ENCODE measurements at places on chromosomes 4 and X.
A peak's percentile ranks its signal among the peaks of the same experiment; 100 is the strongest.

DNA sequence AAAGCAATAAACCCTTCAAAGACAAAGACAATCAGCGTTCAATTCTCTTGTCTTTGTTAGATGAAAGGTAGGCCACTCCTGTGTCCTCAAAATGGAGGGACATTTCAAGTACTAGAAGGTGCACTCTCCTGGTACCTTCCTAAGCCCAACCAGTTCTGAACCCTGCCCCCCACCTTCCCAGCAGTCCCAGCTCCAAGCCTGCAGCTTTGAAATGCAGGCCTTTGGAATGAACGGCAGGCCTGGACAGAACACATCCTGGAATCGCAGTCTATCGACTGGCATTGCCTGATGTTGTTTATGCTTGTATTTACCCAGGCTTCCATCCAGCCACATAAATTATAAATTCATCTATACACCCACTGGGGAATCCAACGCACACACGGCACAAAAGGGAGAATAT, 47.4 kb downstream of the RASGEF1B start:
- DNase-seq, result no peak

- DNase-seq, result no peak
Measured at GRCh38 chr4:120079839-120080520, 13.3 kb upstream of the MAD2L1 start.

DNA sequence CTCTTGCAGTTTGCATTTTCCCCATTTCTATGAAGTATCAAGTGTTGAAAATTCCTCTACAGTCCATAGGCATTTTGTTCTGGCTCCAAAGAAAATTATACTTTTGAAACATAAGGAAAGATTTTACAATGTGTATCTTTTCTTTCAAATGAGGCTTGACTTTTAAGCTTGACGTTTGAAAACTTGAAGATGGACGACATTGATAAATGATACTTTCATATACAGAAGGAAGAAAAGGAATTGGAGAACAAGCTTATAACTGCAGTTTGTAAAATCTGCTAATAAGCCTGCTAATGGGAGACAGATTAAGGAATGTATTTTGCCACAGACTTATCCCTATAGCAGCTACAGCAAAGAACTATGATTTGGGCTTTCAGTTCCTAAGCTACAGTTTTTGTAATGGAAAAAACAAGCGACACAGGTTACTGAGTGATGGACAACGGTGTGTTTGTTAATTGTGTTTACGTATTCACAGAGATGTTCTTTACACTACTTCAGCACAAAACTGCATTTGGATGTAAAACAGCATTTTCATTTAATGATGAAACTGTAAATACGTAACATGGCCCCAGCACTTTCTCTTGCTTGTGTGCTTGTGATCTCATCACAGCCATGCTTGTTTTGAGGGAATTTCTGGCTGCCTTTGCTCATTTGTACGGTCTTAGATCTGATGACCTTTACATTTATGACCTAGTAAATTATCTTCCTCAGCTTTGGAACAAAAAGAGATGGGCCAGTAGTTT, 83.2 kb upstream of the FAT1 start:
- peak; percentile 20 for DNase-seq

DNA sequence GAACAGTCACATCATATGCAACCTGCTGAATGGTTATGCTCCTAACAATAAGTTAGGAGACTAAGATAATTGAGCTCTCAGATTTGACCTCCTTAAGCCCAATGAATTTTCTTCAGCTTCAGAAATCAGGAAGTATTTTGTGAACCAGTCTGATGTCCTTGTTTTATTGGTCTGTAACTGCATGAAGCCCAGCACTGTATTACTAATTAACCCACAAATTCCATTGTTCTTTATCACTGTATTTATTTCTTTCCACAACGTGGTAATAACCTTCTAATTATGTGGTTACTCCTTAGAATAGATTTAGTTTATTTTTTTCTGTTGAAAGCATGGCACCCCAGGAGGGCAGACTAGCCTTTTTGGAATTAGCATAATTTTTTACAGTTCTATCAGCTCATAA, 3.9 kb upstream of the MFAP3L start:
- DNase-seq, result no peak

DNA sequence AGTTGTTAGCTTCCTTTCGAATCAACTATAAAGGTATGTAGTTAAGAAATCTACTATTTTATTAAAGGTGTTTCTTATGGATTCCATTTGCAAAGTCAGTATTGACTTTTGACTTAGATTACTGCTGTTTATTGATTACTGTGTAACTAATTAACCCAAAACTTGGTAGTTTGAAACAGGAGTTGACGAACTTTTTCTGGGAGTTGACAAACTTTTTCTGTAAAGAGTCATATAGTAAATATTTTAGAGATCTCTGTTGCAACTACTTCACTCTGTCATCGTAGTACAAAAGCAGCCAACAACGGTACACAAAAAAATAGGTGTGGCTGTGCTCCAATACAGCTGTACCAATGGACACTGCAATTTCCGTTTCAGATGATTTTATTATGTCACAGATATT, 30.2 kb downstream of the AGA start:
- DNase-seq, result no peak

- no peak for DNase-seq
Measured at GRCh38 chr4:122119739-122120138, 32.4 kb upstream of the BLTP1 start.

- DNase-seq, result no peak
Measured at GRCh38 chr4:24287096-24287495, 297.3 kb downstream of the DHX15 start.

GRCh38 chrX:119614776-119615175, 8.6 kb upstream of the NKRF start:
- no peak for DNase-seq

DNA sequence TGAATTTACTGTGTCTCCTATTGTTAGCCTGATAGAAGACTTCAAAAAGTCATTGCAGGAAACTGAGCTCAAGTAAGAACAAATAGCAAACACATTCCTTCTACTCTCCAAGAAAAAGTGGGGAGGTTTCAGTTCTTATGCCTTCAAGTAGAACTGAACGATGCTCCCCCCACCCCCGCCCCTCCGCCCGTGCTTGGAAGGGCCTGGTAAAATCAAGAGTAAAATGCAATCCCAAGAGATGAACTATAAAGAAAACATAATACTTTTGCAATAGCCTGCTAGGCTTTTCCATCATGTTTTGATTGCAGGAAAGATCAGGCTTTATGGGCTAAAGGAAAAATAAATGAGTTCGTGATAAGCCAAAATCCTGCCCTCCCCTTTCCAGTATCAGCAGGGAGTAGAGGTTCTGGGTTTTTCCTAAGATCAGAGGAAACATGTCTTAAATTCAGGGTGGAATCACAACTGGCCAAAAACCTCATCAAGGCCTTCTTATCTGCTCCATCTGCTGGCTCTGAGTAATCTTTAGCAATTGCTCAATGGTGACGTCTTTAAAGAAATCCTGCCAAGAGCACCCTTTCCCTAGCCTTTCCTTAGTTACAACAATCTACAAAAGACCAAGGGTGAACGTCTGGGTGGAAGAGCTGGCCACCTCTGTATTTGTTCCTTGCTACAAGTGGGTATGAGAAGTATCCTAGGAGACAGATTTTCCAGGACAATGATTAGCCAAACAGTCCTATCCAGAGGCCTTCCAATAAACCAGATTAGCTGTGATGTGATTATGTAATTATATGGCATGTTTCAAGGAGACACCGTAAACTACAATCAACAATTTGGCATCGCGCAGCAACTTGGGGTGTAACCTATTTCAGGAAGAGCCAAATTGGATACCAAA, 66.3 kb upstream of the FAM9C start:
- DNase-seq, result no peak

DNA sequence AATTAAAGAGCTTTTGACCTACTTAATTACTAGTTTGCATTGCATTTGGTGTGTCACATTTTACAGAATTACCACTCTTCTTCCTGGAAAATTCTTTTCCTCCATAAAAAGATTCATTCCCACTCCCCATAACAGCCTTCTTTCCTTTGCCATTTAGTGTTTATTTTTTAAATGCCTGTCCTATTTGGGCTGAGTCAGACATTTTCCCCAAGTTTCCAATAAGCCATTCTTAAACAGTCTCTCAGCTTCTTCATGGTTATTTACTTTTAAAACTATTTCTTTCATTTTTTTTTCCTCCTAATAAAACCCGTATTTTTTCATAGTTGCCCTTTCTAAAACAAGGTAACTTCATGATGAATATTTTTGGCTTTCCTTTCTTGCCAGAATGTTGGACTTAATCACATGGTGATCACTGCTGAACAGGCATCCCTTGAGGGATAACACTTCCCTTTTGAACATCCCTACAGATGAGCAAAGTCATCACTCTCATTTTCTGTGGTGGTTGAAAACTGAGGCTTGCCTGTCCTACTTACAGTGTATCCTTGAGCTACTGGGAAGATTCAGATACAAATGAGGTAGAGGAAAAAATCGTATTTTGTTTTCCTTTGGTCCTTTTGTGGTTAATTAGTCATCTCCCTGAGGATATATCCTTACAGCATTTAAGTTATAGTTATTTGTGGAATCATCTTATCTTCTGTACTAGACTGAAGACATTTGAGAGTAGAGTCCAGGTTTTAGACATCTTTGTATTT, 520.5 kb upstream of the NR3C2 start:
- no peak for DNase-seq

DNA sequence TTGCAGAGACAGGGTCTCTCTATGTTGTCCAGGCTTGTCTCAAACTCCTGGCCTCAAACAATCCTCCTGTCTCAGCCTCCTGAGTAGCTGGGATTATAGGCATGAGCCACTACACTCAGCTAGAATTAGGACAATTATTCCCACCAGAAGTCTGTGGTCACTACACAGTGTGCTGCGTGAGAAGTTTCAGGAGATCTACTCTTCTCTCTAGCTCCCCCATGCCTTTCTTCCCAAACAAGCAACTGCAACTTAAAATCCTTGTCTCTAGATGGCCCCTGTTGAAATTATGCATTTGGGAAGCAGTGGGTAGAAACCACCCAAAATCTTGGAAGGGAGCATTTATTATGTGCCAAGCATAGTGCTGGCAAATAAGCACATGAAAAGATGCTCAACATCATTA, 21.1 kb upstream of the MAP7D3 start:
- DNase-seq, result no peak

DNA sequence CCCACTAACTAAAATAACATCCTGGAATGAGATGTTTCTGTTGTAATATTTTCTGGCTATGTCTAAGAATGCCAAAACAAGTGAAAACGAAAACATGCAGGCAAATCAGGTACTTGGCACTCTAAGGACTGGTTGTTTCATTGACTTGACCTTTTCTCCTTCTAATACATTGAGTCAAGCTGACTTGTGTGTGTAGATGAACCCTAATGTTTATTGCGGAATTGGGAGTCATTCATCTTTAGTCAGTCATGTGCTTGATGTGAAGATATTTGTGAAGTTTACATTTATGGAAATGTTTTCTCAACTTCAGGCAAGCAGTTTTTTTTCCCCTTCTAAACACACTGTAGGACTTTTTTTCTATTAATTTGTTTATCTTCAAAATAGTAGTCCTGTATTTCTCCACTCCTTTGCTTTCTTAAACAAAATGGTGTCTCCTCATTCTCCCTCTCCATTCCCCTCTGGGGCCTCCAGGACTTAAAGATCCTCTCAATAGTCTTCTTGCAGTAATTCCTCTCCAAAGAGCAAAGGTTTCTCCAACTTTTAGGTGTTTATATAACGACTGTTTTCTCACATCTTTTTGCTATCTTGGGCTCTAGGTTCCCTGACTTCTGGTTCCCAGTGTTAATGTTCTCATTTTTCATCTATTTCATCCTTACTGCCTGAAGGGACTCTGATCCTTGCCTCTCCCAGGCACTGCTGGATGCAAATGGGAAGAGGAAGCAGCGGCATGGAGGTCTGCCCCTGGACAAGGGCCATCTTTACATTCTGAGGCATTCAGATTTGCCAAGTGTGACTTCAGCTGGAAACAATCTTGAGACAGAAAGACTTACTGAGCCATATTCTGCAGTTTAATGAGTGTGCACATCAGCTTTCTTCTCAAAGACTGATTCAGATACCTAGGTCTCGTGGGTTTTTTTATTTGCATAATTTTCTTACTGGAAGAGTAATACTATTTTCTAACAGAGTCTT, 166.4 kb downstream of the ARHGAP6 start:
- DNase-seq, result peak; percentile 71

DNA sequence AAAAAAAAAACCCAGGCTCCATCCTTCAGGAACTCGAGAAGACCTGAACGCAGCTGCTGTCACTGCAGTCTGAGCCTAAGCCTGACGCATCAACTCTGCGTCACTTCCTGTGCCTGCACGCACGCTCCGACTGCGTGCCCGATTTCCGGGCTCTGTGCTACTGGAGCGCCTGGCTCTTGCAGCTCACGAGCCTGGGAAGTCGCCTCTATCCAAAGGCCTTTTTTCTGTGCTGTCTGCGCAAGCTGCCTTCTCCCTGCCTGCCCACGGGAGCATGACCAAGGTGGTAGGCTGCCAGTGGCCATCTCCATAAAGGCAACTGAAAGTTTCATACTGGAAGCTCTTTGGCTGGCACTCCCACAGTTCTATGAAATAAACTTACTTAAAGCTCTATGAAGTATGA, 9.9 kb upstream of the GASK1B start:
- no peak for DNase-seq

DNA sequence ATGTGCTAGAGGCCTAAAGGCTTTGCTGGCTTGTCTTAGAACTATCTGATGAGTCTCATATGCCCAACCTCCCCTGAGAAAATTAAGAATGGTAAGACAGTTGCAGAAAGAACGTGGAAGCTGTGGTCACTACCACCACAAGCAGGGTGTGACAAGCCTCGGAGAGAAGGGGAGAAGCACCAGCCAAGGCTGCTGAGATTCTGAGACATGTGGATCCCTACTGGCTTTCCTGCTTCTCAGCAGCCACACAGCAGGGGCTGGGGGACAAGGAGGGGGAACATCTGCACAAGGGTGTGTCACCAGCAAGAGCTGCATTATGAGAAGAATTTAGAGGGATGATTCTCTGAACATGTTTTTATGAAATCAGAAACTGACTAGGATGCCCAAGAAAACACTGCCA, 19.4 kb downstream of the TAPT1 start:
- no peak for DNase-seq

DNA sequence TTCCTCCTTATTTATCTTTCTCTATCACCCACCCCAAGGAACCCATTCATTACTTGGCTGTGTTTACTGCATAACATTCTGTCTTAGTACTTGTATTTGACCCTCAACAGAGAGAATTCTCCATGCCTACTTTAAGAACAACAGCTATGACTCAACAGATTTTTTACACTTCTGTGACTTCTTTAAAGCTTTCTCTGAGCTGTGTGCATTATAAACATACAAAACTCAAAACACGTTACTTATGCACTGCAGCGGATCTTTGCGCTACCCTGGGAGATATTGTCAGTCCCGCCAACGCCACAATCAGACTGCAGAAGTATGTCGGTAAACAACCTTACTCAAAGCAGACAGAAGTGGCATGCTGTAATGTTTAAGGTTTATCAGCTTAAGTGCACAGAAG, 35.1 kb downstream of the PRKX start:
- no peak for DNase-seq

DNA sequence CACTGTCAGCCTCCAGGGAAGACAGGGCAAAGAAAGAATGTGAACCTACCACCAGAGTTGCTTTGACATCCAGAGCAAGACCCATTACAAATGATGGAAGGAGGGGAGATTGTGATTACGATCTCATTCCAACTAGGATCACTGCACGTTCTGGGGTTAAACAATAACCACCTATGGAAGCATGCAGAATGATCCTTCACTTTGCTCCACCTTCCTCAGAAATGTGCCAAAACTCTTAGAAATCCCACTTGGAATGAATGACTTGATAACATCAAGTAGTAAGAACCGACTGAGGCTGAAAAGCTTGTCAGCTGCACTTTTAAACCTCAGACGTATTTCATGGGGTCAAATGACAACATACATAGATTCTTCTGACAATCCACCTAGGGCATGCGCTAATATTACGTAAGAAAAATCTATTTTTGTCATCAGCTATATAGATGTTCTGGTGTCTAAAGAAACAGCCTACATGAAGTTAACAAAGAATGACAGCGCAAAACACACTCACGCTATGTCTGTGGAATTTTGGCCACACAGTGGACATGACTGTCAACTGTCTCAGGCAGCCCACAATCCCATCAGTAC, 3.5 kb upstream of the STS start:
- no peak for DNase-seq
